8988T (cell line): ENCODE measurements at places on chromosomes 1 and 21.

DNA sequence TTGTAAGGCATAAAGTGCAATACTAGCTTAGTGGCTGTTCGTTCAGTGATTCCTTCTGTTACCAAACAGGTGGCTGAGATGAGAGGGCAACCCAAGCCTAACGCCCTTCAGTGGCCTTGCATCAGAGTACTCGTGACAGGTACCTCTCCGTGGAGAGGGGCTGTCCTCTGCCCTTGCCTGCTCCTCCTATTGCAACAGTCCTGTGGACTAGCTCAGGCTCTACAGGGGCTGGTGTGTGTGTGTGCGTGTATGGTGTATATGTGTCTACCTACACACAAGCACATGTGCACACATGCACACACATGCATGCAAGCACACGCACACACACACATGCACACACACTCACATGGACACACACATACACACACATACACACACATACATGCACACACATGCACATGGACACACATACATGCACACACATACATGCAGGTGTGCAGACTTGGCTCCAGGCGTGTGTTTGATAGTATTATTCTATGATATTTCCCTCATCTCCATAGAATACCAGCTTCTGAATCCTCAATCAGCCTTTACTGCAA lies 15.1 kb downstream of the TFF3 start:
- DNase-seq, result no peak

GRCh38 chr21:41926807-41927171 lies 27.0 kb downstream of the C2CD2 start:
- DNase-seq, result no peak

DNA sequence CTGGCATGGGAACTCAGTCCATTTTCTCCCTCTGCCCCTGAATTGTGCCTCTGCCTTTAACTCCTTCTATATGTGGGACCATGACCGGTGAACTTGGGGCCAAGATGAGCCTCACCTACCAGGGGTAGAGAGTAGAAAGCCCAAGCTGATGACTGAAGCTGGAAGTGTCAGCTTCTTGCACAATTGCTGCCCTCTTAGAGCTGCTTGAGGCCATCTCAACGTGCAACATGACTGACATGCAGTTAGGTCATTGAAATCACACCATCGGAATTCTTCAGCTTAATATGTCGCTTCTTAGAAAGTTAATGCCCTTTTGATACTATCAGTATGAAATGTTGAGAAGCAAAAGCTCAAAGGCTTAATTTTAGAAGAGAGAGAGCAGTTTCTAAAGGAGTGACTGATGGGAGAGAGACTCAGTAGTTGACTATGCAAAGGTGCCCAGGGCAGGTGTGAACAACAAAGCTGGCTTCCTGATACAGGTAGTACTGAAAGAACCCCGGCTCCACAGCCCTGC lies 89.4 kb upstream of the UBE2U start:
- no peak for DNase-seq

DNA sequence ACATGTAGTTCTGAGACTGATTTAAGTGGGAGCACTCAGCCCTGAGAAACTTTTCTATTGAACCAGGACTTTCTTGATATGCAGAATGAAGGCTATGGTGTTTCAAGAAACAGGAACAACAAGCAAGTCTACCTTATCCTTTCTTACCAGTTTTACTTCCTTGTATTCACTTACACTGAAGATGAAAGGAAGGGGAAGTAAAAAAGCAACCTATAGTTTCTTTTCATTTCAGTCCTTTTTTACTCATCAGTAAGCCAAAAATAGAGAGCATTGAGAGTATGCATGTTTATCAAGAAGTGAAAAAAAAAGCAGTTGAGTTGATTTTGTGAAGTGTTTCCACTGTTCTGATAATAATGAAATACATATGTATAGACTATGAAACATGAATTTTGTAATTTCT lies 1010.3 kb downstream of the AMY1C start:
- DNase-seq, result no peak

DNA sequence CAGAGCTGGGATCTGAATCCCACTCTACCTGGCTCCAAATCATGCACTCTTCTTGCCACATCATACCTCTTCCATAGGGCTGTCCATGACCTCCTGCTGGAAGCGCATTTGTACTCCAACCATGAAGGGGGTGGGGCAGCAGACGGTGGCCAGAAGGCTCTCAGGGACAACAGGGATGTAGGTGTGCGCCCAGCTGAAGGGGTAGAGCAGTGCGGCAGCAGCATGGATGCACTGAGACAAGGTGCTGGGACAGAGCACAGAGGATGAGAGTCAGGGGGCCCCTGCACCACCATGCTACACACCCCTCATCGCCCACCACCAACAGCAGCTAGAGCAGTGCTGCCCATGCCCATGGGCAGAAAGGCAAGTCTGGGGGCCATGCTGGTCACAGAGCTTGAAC lies 8.4 kb downstream of the DENND2D start:
- no peak for DNase-seq

DNA sequence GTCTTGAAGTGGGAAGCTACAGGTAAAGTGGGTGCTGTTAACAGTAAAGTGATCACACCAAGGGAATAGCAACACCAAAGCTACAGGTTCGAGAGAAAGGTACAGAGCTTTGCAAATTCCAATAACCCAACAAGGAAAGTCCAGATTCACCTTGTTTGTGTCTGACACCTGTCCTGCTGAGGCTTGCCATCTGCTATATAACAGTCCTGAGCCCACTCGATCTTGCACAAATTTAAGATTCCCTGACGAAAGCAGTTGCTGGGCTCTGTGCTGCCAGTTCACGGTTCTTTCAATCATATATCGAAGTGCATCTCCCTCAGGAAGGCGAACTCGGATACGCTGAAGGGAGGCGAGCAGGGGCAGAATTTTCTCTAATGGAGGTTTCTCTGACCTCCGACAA lies 23.0 kb upstream of the SYT2 start:
- DNase-seq, result no peak

GRCh38 chr1:24186993-24187790 lies at the start of gene IFNLR1:
IFNLR1 (minus strand) TSS chr1:24187289; CDS start chr1:24187248, 41 bp downstream.
- DNase-seq, result peak; percentile 71

GRCh38 chr1:101088431-101088830 lies 62.8 kb upstream of the DPH5 start:
- DNase-seq, result no peak

DNA sequence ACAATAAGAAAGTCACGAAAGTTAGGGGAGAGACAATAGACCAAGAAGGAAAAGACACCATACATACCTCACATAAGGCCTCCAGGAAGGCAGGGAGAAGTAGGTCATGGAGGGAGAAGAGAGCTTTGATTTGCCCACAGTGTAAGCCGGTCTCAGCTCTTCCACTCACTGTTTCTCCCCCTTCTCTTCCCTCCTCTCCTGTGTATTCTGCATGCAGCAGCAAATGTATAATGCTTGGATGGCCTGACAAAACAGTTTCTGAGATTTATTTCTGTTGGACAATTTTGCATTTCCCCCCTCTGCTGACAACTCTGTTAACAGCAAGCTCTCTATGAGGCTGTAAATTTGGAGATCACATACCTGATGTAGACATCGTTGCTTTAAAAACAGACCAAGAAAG lies 318.9 kb downstream of the OMA1 start:
- DNase-seq, result no peak

DNA sequence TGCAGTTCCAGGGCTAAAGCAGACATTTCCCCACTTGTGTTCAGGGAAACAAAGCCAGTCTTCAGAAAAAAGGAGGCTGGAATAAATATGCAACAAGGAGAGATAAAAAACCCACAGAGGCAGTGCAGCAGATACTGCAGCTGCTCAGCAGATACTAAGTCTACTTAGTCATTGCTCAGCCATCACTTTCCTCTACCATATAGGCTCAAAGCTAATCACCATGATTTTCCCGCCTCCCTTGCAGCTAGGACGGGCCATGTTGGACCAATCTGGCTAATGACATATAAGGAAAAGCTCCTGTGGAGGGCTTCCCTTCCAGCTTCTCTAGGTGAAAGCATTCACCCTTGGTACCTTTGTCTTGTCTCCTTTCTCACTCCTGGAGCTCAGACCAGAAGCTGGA lies 10.0 kb upstream of the EFHD2 start:
- no peak for DNase-seq

DNA sequence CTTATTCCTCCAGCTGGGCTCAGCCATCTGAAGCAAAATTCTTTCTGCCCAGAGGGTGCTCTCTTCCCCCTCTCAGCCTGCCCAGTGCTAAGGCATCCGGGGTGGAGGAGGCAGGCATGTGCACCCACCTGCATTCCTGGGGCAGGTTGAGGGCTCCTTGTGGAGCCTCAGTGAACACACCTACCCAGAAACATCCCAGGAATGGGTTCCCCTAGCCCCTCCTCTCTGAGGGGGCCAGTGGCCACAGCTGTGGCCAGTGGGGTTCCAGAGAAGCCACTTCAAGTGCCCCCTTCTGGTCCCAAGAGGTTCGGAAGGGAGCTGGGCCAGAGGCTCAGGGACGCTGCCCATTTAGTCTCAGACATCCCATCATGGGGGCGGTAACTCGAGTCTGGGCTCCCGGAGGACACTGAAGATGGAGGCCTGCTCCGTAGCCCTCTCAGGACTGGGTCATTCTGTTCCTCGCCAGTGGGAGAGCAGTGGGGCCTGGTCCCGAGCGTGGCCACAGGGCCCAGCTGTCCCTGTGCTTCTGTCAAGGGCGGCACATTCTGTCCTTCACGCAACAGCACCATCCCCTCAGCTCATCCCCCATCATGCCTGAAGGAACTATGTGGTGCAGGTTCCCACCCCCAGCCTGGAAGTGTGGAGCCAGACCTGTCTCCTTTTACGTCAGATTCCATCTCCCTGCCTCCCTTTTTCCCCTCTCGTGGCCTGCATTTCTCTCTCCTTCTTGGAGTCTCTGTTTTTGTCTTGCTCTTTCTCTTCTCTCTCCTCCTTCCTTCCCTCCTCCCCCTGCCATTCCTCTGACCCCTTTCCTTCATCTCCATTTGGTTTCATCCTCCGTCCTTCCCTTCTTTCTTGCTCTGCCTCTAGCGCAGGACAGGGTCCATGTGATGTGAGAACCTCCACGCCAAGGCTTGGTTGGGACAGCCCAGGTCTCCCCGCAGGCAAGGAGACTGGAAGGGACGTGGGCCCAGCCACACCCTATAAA lies 49.6 kb upstream of the KDM4A start:
- no peak for DNase-seq

DNA sequence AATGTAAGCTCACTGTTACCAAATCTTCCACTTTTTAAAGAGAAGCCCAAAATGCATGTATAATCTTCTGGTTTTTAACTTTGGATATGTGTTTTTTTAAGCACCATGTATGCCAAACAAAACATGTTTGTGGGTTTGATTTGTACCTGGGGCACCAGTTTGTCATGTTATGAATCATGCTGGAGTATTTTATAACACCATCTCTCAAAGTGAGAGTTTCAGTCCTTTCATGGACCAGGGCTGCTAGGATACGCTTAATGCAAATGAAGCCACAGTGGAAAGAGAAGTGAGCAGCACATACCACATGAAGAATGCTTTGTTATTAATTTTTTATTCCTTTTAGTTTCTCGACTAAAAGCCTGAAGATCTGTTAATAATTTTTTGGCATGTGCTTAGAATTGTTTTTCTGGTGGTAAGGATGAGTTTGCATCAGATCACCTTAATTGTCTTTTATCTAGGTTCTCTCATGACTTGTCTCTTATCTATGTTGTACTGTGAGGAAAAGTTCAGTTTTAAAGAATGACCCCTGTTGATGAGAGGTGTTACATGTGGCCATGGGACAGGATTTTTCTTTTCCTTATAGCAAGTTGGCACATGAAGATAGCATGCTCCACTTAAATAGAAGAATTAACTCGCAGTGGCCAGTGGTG lies 2.0 kb upstream of the RABGAP1L start:
- no peak for DNase-seq

DNA sequence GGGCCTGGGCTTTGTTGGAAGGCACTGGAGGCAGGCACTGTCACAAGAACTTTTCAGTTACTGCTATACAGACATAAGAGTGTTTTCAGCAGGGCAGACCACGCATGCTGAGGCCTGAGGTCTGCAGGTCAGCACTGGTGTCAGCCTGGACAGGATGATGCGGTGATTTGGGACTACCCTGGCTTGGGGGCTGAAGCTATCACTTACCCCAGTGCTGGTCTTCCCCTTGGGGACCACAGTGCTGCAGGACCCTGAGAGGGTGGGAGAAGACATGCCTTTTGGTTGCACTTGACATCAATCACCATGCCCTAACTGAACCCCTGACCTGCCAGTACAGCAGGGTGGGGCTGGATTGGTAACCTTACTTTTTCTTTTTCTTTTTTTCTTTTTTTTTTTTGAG lies 9.2 kb downstream of the DMRTB1 start:
- no peak for DNase-seq

GRCh38 chr1:200346700-200347099 lies 63.1 kb downstream of the ZNF281 start:
- no peak for DNase-seq

GRCh38 chr1:208132287-208132882 lies 111.8 kb downstream of the PLXNA2 start:
- peak; percentile 81 for DNase-seq

DNA sequence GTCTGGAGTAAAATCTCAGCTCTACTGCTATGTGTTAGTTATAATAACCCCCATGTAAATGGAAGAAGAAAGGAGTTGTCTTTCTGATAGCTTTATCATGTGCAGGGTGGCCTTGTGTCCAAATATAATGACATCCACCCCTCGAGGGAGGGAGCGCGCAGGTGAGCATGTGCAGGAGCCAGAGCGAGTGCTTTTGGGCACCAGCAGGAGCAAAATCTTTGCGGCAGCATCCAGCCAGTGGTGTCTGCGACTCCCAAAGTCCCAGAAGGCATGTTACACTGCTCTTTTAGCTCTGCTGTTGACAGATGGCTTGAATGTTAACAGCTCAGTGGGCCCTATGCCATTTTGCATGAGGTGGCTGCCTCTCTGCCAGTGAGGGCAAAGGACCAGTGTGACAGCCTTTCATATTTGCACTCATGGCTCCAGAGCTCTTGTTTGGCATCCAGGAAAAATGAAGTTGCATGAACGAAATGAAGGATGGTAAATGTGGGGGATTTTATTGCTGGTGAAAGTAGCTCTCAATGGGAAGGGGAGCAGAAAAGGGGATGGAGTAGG lies 146.7 kb downstream of the HMCN1 start:
- no peak for DNase-seq

GRCh38 chr1:112247036-112247597 lies 148.9 kb upstream of the CTTNBP2NL start:
- no peak for DNase-seq

- DNase-seq, result no peak
Measured at GRCh38 chr1:245201827-245202226, 47.0 kb downstream of the KIF26B start.

- DNase-seq, result no peak
Measured at GRCh38 chr1:115196296-115196695, 107.0 kb upstream of the TSPAN2 start.

DNA sequence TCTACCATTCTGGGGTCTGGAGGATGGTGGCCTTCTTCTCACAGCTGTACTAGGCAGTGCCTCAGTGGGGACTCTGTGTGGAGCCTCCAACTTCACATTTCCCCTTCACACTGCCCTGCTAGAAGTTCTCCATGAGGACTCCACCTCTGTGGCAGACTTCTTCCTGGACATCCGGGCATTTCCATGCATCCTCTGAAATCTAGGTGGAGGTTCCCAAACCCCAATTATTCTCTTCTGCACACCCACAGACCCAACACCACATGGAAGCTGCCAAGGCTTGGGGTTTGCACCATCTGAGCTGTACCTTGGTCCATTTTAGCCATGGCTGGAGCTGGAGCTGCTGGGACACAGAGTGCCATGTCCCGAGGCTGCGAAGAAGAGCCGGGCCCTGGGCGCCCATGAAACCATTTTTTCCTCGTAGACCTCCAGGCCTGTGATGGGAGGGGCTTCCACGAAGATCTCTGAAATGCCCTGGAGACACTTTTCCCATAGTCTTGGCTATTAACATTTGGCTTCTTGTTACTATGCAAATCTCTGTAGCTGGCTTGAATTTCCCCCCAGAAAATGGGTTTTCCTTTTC lies 170.5 kb downstream of the FOXD2 start:
- no peak for DNase-seq

GRCh38 chr1:31799196-31799894 lies 16.5 kb downstream of the SPOCD1 start:
- no peak for DNase-seq
